Activated CD4-positive, alpha-beta T cell treated with anti-CD3 and anti-CD28 coated beads, Interleukin-2, amount 50 U/mL, for 16 hours (primary cell): ENCODE measurements at places on chromosomes 5 and 9.

GRCh38 chr9:123544007-123544827 is 188.2 kb downstream of the CRB2 start:
- peak; percentile 15 for DNase-seq

DNA sequence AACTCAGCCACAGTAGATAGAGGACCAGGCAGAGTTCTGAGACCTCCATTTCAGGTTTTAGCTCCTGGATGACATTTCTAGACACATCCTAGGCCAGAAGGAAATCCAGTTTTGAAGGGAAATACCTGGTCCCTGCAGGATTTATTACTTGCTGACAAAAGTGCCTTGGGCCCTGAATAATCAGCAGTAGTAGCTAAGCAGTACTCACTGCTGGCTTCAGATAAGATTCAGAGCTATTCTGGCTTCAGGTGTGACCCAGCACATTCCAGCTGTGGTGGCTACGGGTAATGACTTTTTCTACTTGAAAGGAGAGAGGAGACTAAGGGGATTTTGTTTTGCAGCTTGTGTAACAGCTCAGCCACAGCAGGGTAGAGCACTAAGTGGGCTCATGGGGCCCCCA is 34.0 kb downstream of the NDUFAF2 start:
- no peak for DNase-seq

GRCh38 chr9:90988318-90988717 is 186.7 kb downstream of the SYK start:
- no peak for DNase-seq

DNA sequence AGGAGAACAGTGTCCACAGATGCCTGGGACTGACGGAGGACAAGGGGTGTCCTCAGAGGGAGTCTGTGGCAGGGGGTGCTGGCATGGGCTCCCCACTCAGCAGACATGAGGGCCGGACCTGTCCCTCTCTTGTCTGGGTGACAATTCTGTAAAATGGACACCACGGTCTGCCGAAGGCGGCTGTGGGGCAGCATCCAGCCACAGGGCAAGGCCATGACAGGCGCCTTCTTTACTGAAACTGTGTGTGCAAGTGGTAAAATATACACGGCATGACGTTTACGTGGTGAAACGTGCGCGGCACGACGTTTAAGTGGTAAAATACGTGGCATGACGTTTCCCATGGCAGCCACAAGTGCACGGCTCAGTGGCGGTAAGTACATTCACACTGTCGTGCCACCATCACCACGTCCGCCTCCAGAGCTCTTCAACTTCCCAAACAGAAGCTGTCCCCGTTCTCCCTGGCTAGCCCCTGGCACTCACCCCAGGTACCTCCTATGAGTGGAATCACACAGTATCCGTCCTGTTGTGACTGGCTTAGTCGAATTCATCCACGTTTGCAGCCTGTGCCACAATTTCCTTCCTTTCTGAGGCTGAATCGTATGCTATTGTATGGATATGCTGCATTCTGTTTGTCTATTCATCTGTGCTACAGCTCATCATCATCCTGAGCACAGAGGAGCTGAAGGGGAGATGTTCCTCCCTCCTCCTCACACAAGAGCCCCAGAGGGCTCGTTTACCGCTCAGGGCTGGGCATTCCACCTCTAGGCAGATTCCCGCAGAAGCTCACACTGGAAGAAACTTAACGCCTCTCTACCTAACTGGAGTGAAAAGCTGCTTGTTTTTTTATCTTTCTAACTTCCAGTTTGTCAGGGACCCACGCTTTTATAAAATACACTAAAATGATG is 52.5 kb downstream of the COL23A1 start:
- DNase-seq: no peak

- peak; percentile 10 for DNase-seq
Observed at GRCh38 chr5:139193928-139194327, 4.2 kb downstream of the SIL1 start.

- no peak for DNase-seq
Observed at GRCh38 chr5:89994266-89994665, 415.3 kb downstream of the CETN3 start.

GRCh38 chr5:128644863-128645262 is 106.8 kb upstream of the FBN2 start:
- no peak for DNase-seq

DNA sequence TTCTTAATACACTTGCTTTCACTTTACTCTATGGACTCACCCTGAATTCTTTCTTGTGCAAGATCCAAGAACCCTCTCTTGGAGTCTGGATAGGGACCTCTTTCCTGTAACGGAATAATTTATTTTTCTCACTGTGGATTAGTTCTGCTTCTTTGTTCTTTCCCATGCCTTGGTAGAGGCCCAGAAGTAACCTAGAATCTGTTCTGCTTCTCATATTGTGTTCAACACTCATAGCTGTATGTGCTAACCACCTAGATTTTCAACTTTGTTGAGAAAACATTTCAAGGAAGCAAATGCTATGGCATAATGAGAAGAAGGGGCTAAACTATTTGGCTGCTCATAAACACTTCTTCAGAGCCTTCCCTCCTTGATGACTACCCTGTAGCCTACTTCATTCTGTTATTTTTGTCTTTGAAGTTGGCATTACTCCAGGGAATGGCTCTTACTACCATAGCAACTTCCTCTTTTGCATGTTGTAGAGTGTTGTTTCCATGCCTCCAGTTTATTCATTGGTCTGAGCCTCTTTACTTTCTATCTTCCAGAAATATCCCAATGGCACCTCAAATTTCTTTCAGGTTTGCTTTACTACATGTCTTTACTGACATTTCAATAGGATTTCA is 74.3 kb downstream of the KIAA0825 start:
- no peak for DNase-seq

GRCh38 chr5:179827680-179828079 is 7.0 kb downstream of the SQSTM1 start:
- DNase-seq: peak; percentile 52

DNA sequence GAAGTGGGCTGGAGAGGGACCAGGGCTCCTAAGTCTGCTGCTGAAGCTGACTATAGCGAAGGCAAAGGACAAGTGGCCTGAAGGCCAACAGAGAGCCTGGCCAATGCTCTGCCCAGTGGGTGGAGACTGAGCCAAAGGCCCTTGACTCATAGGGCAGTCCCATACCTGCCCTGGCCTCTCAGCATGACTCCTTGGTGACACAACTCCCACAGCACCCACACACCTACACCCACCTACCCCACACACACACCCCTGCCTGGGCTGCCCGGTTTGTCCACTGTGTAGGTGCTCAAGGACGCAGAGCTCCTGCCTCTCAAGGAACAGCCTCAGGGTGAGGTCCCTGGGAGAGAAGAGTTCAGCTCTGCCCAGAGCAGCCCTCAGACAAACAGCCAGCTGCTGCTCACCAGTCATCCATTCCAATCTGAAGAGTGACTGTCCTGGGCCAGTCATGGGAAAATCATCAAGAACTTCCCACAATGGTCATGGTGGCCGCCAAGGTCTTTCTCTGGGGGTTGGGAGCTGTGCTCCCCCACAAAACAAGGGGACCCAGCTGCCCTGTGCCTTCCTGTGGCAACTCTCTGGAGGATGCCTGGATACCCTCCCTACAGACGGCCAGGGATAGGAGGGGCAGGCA is 5.0 kb downstream of the TNIP1 start:
- DNase-seq: no peak

DNA sequence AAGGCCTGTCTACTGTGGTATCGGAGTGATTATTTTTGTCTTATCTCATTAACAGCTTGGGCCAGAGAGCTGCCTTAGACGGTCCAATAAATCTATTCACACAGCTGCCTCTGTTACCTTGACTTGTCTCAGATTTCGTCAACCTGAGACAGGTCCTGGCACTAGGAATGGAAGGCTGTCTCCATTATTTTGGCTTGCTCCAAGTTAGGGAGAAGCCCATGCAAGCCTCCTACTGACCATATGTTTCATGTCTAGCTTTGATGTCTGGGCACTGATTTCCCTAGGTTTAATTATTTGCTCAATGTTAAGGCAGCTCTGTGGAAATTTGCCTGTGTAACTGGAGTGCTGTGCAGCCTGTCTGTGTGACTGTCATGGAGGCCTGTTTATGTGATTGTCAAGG is 12.4 kb upstream of the RALGPS1 start:
- no peak for DNase-seq

DNA sequence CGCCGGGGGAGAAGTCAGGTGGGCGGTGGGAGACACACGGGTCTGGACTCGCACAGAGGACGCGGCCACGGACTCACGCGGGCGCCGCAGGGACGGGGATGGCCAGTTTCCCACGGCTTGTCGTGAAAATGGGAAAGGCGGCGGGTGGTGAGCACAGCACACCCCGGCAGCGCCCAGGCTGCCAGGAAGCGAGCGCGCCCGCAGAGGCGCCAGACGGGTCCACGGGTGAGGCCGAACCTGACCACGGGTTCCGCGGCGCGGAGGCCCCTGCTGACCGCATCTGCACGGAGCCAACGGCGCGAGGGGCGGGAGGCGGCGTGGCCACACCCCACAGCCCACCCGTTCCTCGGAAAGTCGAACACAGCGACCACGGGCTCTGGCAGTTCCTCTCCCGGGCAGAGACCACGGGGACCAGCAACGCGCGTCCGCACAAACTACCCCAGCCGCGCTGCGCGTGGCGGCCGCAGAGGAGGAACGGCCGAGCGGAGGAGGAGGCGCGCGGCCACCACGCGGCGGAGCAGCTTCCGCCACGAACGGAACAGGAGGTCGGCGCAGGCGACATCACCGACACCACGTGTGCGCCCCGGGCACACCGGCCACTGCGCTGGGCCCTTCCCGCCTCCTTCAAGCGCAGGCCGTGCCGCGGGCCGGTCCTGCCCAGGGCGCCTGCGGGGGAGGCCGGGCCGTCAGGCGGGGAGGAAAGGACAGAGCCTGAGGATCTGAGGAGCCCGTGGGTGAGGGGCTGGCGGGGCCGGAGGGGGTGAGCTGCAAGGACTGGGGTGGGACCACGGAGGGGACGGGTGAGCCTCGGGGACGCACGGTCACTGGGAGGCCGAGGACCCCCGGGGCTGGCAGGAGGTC is 5.6 kb downstream of the EXD3 start:
- DNase-seq: no peak

- DNase-seq: no peak
Observed at GRCh38 chr9:134618833-134619447, 22.7 kb upstream of the COL5A1 start.

DNA sequence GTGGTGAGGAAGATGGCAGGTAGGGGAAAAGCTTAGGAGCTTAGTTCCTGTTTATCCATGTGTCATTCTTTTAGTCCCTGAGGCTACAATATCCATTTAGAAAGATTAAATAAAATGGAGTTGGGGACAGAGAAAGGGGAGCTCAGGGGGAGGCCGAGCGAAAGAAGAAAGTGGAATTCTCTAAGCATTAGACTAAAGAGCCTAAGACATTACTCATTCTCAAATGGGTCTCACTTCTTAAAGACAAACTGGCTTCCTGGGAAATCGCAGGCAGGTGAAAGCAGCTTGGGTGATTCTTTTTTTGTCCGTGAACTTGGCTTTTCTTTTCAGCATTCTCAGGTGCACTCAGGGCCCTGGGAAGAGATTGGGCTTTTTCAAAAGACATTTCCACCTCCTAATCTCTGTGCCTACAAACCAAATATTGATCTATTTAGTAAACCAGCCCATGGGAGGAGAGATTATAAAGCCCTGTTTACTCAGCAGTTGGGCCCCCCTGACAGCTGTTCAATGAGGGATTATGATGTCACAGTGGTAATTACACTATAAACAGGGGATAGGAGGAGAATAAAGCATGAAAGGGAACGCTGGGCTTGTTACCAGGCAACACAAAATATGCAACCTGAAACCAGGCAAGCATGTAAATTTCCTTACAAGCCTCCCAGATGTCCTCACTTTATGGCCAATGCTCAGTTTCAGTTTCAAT is 584.0 kb downstream of the ACTL7B start:
- no peak for DNase-seq

- no peak for DNase-seq
Observed at GRCh38 chr5:177334781-177335700, 16.4 kb downstream of the LMAN2 start.

GRCh38 chr9:21591221-21592062 is 109.3 kb upstream of the IFNE start:
- peak; percentile 85 for DNase-seq

GRCh38 chr5:82399111-82399510 is 121.0 kb upstream of the RPS23 start:
- DNase-seq: no peak
